A549 (cell line): ENCODE measurements at places on chromosomes 12 and 14. TPM values are rescaled to one million over a fixed set of nuclear protein-coding genes. Genes with fewer than 3 reads are reported as not detected.
A peak's percentile ranks its signal among the peaks of the same experiment; 100 is the strongest.

GRCh38 chr14:99324291-99324690 is 52.3 kb upstream of the BCL11B start:
- DNase-seq, result no peak

DNA sequence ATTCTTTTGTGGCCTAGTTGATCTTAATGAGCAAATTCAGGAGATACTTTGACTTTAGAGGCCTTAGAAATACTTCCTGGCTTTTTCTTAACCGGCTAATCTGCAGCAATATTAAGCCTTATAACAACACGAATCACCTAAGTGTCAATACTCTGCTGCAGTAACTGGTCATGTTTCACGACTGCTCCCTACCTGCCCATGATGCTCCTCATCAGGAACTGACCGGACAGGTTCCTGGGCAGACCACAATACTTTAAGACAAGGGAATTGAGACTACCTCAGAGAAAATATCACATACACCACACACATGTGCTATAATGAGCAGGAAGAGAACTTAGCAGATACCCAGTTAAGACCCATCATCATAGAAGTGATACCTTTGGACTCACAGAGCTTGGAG is 211.9 kb upstream of the BMP4 start:
- no peak for DNase-seq

GRCh38 chr14:34699873-34700621 is 14.3 kb downstream of the CFL2 start:
- peak; percentile 65 for DNase-seq

The IL22 gene
- polyA plus RNA-seq, result not detected in 3 replicates

DNA sequence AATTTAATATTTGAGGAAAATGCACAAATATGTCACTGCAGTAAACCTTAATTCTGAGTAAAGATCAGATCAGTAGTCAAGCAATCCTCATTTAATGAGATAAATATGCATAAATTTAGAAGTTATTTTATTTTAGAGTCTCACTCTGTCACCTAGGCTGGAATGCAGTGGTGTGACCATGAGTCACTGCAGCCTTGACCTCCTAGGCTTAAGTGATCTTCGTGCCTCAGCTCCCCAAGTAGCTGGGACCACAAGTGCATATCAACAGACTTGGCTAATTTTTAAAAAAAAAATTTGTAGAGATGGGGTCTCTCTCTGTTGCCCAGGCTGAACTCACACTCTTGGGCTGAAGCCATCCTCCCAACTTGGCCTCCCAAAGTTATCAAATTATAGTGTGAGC is 41.3 kb downstream of the LMO3 start:
- DNase-seq, result no peak
